Thyroid gland (tissue), 4 donors: ENCODE measurements at places on chromosomes 11 and 22. TPM values are rescaled to one million over a fixed set of nuclear protein-coding genes. Genes with fewer than 3 reads are reported as not detected.

The PLEKHA7 gene
- total RNA-seq = 29.0 TPM

The MS4A4E gene
- total RNA-seq = not detected

The KRTAP5-10 gene
- not detected for total RNA-seq

The OR10A2 gene
- total RNA-seq = not detected

DNA sequence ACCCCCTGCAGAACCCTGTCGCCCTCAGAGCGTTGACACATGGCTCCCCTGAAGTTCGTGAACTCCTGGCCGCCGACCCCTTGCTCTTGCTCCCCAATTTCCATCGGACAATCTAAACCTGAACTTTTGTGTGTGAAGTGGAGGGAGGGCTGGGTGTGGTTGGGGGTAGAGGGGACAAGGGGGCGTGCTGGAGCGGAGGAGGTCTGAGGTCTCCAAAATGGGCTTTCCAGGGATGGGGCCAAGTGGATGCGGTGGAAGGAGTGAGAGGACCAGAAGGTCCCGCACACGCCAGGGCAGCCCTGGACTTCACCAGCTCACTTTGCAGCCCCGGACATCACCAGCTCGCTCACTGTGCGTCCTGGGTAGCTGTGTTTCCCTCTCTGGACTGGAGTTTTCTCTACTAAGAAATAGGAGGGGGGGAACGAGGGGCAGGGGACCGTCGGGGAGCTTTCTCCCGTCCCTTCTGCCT is 18.6 kb downstream of the CREB3L1 start:
- H3K4me1 ChIP-seq = peaks cover 22% of the 10 kb centered on the region
- peak overlapping the region; percentile 54 for H3K4me3 ChIP-seq
- no peak overlapping the region for H3K27ac ChIP-seq
- DNase-seq = no peak
- H3K36me3 ChIP-seq = no peaks in the 10 kb centered on the region

- DNase-seq = no peak
- H3K27ac ChIP-seq = no peak overlapping the region
- H3K4me3 ChIP-seq = no peak overlapping the region
- H3K27me3 ChIP-seq = no peaks in the 10 kb centered on the region
- no peaks in the 10 kb centered on the region for H3K36me3 ChIP-seq
- no peaks in the 10 kb centered on the region for H3K4me1 ChIP-seq
Observed at GRCh38 chr11:35579557-35580396, 38.5 kb upstream of the FJX1 start.

DNA sequence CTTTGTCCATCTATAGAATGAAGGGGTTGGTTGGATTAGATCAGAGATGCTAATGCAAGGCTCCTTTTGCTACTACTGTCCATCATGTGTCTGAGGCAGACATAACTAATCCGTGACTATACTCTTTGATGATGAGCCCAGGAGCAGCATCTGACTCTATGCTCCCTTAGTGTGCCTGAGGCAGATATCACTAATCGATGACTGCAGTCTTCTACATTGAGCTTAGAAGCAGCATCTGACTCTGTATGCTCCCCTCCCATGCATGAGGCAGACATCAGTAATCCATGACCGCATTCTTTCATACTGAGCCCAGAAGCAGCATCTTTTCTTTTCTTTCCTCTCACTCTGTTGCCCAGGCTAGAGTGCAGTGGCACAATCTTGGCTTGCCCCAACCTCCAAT is 4.2 kb downstream of the TCN2 start:
- peaks cover 12% of the 10 kb centered on the region for H3K36me3 ChIP-seq
- no peak overlapping the region for H3K4me3 ChIP-seq
- no peaks in the 10 kb centered on the region for H3K27me3 ChIP-seq
- no peak for DNase-seq

DNA sequence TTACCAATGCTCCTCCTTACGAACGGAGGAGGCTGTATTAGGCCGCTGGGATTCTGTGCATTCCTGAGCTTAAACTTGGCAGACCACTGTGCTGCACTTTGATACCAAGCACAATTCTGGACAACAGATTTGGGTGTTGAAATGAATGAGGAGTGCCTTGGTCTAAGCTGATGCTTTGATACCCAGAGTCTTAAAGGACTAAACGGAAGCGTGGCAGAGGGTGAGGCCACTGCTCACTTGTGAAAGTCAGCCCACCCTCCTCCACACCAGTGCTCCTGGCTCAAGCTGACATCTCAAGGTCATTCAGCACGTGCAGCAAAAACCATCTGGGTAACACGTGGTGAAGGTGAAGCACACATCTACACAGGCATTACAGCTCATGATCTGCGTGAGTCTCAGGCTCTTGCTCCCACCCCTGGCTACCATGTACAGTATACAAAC is 85.9 kb downstream of the MICAL3 start:
- H3K27ac ChIP-seq = peak overlapping the region; percentile 38
- no peak overlapping the region for H3K4me3 ChIP-seq
- peaks cover 35% of the 10 kb centered on the region for H3K4me1 ChIP-seq
- H3K27me3 ChIP-seq = no peaks in the 10 kb centered on the region

DNA sequence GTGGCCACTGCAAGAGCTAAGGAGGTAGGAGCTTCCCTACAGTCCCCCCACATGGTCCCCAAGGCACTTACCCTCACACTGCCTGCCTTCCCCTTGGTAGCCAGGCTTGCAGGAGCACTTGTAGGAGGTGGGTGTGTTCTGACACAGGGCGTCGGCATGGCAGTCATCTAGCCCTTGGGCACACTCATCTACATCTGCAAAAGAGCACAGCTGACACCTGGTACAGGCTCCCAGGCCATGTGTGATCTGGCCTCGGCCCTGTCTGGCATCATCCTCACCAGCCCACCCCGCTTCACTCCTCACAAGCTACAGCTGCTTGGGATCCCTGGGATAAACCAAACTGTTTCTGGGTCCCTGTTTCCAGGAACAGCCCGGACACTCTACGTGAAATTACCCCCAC is 1.8 kb downstream of the SCUBE2 start:
- no peaks in the 10 kb centered on the region for H3K36me3 ChIP-seq
- no peak overlapping the region for H3K27ac ChIP-seq
- H3K4me1 ChIP-seq = no peaks in the 10 kb centered on the region
- H3K4me3 ChIP-seq = no peak overlapping the region
- DNase-seq = no peak
- H3K27me3 ChIP-seq = no peaks in the 10 kb centered on the region

- H3K27ac ChIP-seq = no peak overlapping the region
- DNase-seq = no peak
- H3K36me3 ChIP-seq = no peaks in the 10 kb centered on the region
- no peaks in the 10 kb centered on the region for H3K4me1 ChIP-seq
Observed at GRCh38 chr11:92314499-92314898, 89.9 kb downstream of the FAT3 start.

- DNase-seq = no peak
- no peaks in the 10 kb centered on the region for H3K4me1 ChIP-seq
- H3K4me3 ChIP-seq = no peak overlapping the region
- H3K27ac ChIP-seq = no peak overlapping the region
Observed at GRCh38 chr11:15006139-15006759, 34.1 kb upstream of the CALCA start.

DNA sequence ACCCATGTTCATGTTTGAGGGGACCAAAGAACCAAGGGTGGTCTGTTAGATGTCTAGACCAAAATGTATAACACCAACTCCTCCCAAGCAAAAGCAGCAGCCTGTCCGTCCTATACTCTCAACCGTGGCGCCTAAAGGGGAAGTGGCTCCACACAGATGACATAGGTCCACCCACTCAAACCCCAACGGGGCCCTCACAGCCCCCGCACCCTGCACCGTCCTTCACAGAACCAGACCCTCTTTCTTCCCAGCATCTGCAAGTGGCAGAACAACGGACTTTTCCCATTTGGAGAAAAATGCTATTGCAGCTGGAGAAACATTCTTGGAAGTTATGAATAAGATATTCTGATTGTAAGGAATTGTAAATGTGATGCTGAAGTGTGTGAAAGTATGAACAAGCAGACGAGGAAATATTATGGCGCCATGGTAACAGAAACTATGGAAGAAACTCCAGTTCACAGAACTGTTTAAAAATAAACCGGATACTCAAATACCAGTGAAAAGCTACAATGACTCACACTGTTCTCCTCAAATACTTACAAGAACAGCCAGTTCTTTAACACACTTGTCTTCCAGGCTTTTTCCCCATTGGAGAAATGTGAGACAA is 76.5 kb upstream of the ARFGAP3 start:
- H3K4me1 ChIP-seq = peaks cover 78% of the 10 kb centered on the region
- no peaks in the 10 kb centered on the region for H3K36me3 ChIP-seq
- no peaks in the 10 kb centered on the region for H3K27me3 ChIP-seq
- peak; percentile 17 for DNase-seq
- H3K27ac ChIP-seq = peak overlapping the region; percentile 89

GRCh38 chr11:18010121-18010670 is 2.7 kb downstream of the SERGEF start:
- no peaks in the 10 kb centered on the region for H3K27me3 ChIP-seq
- no peak overlapping the region for H3K4me3 ChIP-seq
- H3K36me3 ChIP-seq = peaks cover 10% of the 10 kb centered on the region

DNA sequence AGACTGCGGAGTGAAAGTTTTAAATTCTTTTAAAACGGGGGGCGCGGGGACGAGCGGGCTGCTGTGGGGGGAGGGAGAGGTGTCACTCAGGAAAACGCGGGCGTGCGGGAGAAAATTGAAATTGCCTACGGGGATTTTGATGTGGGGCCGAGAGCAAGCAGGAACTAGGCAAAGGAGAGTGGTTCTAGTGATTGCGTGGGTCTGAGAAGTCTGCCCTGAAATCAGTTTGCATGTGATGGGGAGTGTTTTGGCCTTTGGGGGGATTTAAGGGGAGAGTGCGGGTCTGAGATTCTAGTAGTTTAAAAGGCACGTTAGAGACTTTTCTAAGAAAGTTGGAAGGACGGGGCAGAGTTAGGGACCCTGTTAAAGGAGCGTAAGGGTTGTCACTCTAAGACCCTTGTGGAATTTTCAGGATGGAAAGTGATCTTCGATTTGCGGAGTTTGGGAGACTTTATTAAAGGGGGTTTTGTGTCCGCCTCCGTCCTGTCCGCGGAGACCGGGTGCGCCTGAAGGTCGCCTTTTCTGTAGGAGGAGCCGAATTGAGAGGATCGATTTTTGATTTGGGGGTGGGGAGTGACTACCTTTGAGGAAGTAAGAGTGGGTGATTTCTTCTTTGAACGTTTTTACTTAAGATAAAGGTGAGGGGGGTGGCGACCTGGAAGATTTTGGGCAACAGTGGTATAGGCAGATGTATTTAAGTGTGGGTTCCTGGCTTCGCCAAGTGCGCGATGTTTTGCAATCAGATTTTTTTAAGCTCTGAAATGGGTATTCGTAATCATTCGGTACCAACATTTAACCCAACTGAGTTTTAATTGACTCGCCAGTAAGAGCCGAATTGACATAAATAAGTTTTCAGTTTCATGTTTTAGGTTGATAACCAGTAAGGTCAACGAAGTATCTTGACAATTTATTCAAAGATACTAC is 1.1 kb downstream of the EED start:
- no peaks in the 10 kb centered on the region for H3K36me3 ChIP-seq
- no peak for DNase-seq
- H3K27me3 ChIP-seq = no peaks in the 10 kb centered on the region
- H3K27ac ChIP-seq = peak overlapping the region; percentile 99
- peak overlapping the region; percentile 15 for H3K4me3 ChIP-seq
- peaks cover 15% of the 10 kb centered on the region for H3K4me1 ChIP-seq
